ENCODE measurements at places on chromosomes 5 and 9. TPM values are rescaled to one million over a fixed set of nuclear protein-coding genes. Genes with fewer than 3 reads are reported as not detected.

DNA sequence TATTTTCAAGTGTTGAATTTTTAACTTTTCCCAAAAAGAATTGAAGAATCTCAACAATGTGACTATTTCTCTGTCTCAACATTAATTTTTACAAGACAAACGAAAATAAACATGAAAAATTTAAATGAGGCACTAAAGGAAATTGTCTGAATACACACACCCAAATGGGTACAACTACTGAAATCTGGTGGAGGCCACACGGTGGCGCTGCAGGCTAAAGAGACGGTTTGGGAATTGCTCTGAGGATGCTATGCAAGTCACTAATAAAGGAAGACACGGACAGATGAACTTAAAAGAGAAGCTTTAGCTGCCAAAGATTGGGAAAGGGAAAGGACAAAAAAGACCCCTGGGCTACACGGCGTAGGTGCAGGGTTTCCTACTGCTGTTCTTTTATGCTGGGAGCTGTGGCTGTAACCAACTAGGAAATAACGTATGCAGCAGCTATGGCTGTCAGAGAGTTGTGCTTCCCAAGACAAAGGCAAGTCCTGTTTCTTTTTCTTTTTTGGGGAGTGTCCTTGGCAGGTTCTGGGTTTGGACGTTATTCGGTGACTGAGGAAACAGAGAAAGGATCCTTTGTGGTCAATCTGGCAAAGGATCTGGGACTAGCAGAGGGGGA lies at the start of gene PCDHB10:
PCDHB10 (plus strand) TSS at position 244 of the 616 bp plus-strand sequence; CDS start at position 444, 200 bp downstream.
- DNase-seq = peak; percentile 47

- peak; percentile 20 for DNase-seq
Observed at GRCh38 chr5:154444556-154445421, 1.0 kb upstream of the SAP30L start.

DNA sequence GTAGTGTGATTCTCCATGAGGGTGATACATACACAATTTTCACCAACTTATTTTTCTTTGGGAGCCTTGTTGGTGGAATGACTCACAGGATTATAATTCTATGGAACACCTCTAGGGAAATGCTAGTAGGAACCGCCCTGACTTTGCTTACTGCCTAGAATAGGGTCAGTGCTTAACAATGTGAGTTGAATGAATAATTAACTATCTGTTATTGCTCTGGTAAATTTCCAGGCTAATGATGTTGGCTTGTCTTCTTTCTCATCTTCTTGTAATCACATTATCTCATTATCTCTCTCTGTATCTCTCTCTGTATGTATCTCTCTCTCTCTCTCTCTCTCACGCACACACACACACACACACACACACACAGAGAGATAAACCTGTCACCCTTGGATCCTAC lies 291.1 kb downstream of the TRIM32 start:
- DNase-seq = peak; percentile 66

The SLC36A2 gene
- total RNA-seq = not detected

The PCDHB12 gene
- total RNA-seq = 2.6 TPM

The WNT8A gene
- 0.12 TPM for total RNA-seq
